Stimulated activated CD8-positive, alpha-beta memory T cell treated with anti-CD3 and anti-CD28 coated beads, Interleukin-4, amount 100 ng/mL, for 1 hour (primary cell): ENCODE measurements at places on chromosomes 3 and 15.

DNA sequence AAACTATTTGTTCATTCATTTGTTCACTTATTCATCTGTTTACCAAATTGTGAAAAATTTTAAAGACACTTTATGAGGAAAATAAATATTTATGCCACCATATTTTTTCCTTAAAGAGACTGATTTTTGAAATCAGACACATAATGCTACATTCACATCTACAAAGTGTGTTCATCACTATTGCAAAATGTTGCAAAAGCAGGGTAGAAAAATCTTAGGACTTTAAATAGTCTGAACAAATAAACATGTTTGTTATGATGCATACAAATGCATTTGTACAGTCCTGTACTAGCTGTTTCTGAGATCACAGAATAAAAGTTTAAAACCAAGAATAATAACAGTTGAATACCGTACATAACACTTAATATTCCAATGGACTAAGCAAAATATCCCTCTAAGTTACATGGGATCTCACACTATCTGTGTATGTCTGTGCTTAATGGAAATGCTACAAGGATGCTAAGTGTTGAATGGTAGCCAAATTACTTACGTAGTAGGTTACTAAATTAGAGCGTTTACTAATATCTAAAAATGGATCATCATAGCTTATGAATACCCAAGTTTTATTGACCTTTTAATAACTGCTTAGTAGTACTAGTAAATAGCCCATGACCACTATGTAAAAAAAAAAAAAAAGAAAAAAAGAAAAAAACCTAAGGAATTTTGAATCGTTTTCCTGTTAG lies 25.1 kb downstream of the ATP11B start:
- no peak for DNase-seq

- no peak for DNase-seq
Measured at GRCh38 chr15:90040618-90041017, 39.5 kb downstream of the ZNF710 start.

GRCh38 chr15:82139823-82140268 lies 94.0 kb upstream of the MEX3B start:
- DNase-seq, result no peak

DNA sequence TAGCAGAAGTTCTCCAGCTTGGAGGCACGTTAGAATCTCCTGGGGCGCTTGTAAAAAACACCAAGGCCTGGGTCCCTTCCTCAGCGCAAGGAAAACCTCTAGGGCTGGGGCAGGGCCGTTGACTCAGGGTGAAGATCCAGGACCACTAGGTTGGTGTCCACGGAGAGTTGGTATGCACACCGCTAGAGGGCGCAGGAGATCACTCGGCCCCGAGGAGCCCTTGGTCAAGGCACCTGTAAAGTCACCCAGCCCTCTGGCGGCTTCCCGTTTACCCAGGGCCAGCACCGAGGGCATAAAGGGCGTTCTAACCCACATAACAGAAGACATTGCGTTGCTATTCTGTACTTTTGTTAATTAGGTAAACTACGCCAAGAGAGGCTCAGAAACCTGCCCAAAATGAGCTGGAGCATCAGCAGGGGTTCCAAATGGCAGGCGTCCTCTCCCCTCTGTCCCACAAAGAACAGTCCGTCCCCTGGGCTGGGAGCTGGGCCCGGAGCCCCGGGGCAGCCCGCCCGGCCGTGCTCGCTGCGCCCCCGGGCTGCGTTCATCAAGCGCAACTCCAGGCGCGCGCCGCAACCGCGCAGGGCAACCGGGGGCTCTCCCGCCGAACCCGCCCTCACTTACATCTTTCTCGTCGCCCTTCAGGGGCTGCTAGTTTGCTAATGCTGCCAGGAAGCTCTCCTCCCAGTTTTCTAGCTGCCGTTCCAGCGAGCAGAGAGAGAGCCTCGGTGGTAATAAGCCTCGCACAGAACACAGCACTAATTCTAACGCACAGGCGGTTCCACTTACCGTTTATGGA lies 332.1 kb downstream of the ARRDC4 start:
- no peak for DNase-seq

DNA sequence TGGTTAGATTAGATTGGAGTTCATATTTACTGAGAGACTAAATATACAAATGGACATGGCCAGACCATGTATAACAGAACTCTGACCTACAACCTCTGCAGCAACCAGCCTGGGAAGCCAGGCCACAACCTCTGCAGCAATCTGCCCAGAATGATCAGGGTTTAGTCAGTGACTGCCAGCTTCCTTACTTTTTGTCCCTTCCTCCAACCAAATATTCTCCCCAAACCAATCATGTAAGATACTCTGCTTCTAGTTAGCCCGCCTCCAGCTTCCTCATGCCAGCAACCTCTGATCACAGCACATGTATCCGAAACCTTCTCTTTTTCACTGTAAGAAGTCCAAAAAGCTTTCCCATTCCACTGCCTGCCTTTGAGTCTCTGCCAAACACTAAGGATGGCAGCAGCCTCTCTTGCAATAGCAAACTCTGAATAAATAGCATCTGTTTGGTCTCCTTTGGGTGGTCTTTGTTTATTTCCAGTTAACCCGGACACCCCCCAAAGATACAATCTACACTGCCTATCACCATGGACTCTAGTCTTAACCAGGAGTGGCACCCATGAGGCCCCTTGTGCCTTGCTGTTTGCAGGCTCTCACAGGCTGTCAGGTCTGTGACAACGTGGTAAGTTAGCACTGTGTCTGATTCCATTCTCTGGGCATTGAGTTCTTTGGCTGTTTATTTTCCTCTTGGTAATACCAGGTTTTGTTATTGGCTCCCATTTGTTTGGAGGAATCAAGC lies 102.2 kb downstream of the ERC2 start:
- DNase-seq, result no peak

DNA sequence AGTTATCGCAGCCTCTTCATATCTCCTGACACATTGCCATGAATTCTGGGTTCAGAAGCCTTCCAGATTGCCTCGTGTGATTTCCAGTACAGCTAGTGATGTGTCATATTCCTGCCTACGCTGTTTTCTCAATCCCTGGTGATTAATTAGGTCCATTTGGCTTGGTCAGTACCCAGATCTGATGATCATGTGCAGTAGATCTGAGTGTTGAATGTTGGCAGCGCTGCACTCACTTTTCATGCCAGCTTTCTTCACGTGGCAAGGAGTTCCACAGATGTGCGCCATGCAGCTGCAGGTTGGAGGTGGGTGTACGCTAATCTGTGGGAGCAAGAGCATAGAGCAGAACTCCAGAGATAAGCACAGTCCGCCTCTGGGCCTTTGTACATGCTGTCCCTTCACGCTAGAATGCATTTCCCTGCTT lies 86.9 kb upstream of the COL6A5 start:
- DNase-seq, result no peak

DNA sequence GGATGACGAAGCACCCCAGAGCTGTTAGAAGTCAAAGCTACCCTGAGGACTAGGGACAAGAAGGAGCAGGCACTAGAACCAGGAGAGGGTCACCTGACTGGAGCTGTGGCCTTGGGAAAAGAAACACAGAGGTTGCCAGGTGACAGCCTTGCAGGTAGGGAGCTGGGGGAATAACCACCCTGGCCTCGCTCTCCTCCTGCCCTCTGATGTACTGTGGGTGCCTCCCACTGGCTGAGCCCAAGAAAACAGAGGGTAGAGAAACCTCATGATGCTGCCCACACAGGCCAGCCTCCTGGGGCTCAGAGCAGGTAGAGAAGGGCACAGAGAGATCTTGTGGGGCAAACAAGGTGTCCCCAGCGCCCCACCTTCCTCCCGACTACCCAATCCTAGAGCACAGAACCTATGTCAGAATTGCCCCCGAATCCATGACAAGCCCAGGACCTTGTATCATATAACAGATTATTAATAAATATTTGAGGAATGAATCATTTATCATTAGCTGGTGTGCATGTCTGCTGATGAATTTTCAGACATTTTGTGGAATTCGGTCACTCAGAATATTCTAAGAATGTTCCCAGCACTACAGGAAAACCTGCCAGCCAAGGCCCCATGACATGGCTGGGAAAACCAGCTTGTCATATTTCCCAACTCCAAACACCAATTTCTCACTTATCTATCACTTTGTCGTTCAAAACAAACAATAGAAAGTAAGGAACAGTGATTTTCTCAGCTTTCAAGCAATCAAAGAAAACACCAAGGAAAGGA lies 59.8 kb upstream of the MEX3B start:
- no peak for DNase-seq

DNA sequence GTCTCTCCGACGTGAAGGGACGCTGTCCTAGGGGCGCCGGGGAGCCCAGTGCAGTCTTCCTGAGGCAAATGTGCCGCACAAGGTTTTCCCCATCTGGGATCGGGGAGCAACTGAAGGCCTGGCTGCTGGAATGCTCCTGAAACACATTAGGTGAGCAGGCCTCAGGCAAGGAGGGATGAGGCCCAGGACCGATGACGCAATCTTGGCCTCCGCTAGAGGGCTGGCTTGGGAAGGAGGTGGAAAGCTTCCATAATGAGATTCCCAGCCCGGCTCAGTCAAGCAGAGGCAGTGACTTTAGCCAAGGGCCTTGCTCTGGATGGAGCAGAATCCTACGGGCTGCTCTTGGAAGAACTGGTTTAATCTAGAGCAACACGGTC lies 50.8 kb downstream of the CPN2 start:
- no peak for DNase-seq

DNA sequence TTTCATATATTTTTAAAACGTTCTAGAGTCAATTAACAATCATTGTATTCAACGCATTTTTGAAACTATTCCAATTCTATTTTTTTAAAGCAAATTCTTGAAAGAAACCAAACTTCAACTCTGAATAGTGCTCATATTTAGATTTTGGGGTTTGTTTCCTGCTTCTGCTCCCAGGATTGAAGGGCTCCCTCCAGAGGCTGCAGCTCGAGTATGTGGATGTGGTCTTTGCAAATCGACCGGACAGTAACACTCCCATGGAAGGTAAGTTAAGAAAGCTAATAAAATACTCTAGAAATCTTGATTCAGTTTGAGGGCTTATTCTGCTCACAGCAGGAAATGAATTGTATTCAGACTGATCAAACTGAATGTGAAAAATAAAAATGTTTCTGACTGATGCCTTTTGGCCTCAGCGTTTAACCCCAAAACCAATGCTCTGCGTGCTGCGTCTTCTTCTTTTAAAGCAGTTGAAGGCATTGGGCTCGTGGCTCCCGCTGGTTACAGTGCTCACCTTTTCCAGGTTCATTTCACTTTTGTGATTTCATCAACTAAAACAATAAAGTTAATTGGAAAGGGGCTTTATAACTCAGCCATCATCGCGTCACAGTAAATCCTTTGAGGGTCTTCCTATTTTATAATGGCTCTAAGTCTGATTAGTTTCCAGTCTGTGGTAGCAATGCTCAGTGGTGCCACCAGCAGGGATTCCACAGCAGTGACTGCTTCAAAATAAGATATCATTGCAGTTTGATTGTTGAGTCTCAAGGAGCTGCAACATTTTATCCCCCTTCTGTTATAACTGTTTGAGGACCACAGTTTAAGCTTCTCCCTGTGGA lies 80.1 kb downstream of the SSR3 start:
- DNase-seq, result no peak

GRCh38 chr3:49411535-49411967 lies 225 bp downstream of the RHOA start:
- no peak for DNase-seq

DNA sequence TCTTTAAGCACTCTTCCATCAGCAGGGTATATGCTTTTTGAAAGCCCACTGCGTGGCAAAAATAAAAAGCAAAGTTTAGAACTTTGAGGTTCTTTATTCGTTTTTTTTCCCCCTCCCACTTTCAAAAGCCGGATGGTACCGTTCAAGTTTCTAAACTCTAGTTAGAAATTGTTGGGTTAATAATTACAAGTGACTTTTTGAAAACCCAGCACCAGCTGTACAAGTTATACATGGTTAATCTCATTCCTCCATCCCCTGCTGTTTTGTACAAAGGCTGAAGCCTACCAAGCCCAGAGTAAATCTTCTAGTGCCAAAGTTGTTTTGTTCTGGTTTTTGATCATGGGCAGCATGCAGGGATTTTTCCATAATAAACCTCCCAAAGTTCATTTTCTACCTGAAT lies 48.6 kb downstream of the WDR72 start:
- no peak for DNase-seq

DNA sequence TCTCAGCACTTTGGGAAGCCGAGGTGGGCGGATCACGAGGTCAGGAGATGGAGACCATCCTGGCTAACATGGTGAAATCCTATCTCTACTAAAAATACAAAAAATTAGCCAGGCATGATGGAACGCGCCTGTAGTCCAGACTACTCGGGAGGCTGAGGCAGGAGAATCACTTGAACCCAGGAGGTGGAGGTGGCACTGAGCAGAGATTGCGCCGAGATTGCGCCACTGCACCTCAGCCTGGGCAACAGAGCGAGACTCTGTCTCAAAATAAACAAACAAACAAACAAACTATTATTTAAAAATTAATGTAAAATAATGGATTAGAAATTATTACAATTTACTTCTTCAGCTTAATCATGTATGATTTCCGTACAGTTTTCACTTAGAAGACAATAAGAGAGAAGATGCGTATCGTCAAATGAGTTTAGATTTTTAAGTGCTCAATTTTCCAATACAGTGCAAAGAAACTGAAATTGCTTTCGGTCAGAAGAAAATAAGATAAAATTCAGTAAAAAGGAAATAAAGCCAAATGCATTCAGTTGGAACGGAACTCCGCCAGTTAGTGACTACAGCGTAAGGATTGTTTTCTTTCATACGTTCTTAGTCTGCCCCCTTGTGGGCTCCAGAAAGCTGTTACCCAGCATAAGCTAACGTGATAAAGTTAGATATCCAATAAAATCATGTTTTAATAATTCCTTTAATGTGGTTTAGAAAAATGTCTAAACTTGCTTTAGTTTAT lies 24.8 kb downstream of the AADAC start:
- DNase-seq, result peak; percentile 11

- no peak for DNase-seq
Measured at GRCh38 chr3:75978686-75979085, 193.3 kb upstream of the ZNF717 start.

DNA sequence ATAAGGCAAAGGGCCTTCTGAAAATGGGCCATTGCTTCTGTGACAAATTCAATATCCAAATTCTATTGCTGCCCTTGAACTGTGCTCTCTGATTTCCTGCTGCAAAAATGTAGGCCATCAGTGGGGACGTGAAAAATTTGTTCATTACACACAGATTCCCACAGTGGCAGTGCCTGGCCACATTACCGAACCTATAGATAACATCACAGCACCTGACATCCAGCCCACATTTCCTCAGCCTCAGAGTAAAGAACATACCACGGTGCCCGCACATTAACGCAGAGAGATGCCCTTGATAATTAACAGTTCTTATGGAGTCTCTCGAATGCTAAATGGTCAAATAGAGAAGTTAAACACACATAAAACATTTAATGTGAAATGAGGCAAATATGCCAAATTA lies 931.6 kb upstream of the CFAP20DC start:
- DNase-seq, result no peak
